ENCODE measurements at places on chromosomes 5 and 9.

- no peak for DNase-seq
Observed at GRCh38 chr9:2050236-2050635, 35.1 kb downstream of the SMARCA2 start.

- no peak for DNase-seq
Observed at GRCh38 chr9:71975833-71976232, 64.4 kb downstream of the C9orf85 start.

DNA sequence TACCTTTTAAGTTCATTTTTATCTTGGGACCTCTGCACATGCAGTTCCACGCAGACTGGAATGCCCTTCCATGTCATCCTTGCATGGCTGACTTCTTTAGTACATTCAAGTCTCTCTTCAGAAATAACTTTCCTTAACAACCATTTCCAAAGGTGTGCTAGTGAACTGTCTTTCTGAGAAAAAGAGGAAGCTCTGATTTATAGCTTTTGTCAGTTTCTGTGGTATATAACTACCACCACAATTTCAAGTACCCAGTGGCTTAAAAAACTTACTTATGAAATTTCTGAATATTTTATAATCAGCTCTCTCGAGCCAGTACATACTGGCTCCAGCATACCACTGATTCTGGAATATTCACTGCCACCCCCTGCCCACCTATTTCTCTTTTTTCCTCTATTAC lies 1613.8 kb downstream of the MAT2B start:
- no peak for DNase-seq

DNA sequence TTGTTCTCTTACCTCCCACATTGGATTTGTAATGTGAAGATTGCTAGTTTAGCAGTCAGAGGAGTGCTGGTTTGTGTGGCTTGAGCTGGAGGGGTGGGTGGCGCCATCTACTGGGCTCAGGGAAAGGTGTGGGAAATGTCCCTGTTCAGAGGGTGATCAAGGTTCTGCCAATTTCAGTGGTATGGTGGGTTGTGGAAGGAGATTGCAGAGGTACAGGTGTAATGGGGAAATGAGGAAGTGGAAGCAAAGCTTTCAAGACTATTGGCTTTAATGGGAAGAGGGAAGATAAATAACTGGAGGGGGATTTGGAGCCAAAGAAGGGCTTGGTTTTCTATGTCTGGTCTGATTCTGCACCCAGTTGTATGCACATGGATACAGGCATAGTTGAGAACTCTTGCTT lies 76.4 kb downstream of the OSMR start:
- no peak for DNase-seq

GRCh38 chr5:80229902-80230255 lies 26.0 kb downstream of the SERINC5 start:
- no peak for DNase-seq

DNA sequence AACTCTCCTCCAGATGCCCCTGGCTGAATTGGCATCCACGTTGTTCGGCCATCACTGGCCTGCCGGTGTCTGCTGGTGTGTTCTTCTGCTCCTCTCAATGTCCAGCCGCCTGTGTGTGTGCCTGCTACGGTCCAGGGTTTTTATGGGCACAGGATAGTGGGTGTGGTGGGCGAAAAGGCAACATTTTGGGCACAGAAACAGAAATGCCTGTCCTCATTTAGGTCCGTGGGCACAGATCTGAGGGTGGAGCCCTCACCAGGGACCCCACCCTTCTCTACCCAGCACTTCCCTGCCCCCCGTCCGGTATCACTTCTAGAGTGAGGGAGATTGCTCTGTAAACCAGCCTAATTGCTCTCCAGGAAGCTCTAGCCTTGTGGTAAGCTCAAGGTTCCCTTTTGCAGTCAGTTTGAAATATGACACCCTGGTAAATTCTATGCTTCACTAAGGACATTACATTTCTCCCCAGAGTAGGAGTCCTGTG lies 410.1 kb downstream of the MAT2B start:
- no peak for DNase-seq

- no peak for DNase-seq
Observed at GRCh38 chr5:6644794-6645241, 11.6 kb downstream of the SRD5A1 start.

GRCh38 chr9:3960661-3961144 lies 339.2 kb downstream of the GLIS3 start:
- no peak for DNase-seq
